ENCODE measurements at places on chromosomes 2 and 18.

GRCh38 chr18:59867337-59868104, 32.3 kb upstream of the PMAIP1 start:
- no peak for DNase-seq

DNA sequence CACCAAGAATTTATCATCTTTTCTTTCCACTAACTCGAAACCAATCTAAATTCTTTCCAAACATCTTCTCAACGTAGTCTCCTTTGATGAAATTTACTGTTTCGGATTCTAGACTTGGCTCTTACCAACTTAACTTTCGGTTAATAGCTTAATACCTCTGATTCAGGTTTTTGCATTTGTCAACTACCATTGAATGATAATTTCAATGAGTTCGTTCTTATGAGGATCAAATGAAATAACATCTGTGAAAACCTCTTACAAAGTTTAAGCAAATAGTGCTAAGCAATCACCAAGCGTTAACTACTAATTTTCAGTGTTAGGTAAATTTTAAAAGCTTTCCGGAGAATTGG, 593 bp upstream of the NRBP1 start:
- DNase-seq, result no peak

- peak; percentile 32 for DNase-seq
Observed at GRCh38 chr2:173862612-173863217, 102.5 kb downstream of the SP3 start.

- no peak for DNase-seq
Observed at GRCh38 chr2:188291142-188291616, 495 bp upstream of the GULP1 start.

GRCh38 chr2:13413989-13414388, 697.3 kb downstream of the TRIB2 start:
- DNase-seq, result no peak

DNA sequence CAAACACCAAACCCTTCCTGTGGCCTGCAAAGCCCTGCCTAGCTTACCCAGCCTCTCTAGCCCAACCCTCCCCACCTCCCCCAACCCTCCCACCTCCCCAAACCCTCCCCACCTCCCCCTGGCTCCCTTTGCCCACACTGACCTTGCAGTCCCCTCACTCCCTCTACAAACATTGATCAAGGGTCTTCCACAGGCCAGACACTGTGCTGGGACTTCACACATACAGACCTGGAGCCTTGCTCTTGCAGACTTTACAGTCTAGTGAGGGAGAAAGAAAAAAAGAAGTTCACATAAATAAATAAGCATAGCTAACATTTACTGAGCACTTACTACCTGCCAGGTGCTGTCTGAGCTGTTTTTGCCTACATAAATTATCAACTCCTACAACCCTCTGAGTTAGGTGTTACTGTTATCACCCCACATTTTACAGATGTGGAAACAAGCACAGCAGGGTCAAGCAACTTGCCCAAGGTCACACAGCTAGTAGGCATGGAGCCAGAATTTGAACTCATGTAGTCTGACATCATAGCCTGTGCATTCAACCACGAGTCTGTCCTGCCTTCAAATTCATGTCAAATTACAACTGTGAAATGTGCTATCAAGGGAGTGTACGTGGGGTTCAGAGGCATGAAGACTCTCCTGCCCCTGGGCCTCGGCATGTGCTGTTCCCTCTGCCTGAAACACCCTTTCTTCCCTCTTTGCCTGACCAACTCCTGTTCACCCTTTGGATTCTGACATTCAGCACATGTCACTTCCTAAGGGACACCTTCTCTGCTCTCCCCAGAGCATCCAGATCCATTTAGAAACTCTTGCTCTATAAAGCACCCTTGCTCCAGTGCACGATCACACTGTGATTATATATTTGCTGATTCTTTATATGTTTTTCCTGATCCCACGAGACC, 209.9 kb downstream of the TNS1 start:
- DNase-seq, result no peak

DNA sequence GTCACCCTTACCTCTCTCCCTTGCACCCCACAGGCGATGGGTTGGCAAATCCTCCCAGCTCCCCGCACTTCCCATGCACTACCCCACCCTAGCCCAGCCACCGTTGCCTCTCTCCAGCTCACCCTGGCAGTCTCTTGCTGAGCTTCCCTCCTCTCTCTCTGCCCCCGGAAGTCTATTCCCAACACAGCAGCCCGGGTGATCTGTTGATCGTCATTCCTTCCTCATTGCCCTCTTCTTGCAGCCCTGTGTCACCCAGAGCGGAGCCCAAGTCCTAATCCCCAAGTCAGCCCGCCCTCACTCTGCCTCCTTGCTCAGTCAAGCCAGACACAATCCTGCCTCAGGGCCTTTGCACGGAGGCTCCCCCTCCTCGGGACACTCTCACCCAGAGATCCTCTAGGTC, 55.2 kb downstream of the CIB4 start:
- DNase-seq, result no peak

DNA sequence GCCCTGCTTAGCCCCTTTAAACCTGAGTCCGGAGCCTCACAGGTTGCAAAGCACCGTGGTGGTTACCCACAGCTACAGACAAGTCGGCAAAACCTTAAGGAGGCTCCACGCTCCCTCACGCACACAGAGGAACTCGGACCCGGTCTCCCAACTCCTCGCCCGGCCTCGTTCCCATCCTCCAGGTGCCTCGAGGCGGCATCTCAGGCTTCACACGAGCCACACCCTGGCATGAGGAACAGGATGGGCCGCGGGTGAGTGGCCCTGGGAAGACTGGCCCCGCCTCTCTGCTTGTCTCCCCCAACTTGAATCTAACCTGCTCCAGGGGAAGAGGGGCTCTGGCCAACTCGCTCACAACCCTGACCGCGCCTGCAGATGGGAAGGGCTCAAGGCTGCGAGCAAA, 97.4 kb downstream of the EIPR1 start:
- no peak for DNase-seq

GRCh38 chr2:11026286-11026921, 114.7 kb downstream of the KCNF1 start:
- DNase-seq, result no peak

GRCh38 chr2:59150217-59150849, 909.2 kb upstream of the FANCL start:
- DNase-seq, result no peak

GRCh38 chr2:118854507-118855345, 7.3 kb upstream of the EN1 start:
- no peak for DNase-seq

DNA sequence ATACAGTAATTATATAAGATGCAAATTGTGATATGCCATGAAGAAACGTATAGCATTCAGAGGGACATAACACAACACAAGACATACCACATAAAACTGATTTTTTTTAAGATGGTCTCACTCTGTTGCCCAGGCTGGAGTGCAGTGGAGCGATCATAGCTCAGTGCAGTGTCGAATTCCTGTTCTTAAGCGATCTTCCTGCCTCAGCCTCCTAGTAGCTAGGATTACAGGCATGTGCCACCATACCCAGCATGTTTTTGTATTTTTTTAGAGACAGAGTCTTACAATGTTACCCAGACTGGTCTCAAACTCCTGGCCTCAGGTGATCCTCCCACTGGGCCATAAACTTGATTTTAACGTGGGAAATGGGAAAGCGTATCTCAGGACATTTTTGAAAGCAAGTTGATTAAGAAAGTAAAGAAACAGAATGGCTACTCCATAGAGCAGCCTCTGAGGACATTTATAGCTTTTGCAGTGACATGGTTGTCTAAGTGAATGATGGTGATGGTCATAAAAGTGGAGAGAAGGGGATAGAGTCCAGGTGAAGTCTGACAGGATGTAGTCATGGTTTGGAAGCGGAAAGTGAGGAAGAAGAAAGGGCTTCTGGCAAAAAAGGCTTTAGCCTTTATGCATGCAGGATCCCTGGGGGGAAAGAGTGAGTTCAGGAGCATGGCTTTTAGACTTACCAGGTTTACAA, 2.4 kb downstream of the TSGA10 start:
- DNase-seq, result no peak

- no peak for DNase-seq
Observed at GRCh38 chr18:21452276-21452780, 148.2 kb downstream of the ESCO1 start.

- no peak for DNase-seq
Observed at GRCh38 chr2:192578780-192579179, 384.0 kb upstream of the TMEFF2 start.

- no peak for DNase-seq
Observed at GRCh38 chr2:85578243-85579180, 1.1 kb downstream of the VAMP8 start.

DNA sequence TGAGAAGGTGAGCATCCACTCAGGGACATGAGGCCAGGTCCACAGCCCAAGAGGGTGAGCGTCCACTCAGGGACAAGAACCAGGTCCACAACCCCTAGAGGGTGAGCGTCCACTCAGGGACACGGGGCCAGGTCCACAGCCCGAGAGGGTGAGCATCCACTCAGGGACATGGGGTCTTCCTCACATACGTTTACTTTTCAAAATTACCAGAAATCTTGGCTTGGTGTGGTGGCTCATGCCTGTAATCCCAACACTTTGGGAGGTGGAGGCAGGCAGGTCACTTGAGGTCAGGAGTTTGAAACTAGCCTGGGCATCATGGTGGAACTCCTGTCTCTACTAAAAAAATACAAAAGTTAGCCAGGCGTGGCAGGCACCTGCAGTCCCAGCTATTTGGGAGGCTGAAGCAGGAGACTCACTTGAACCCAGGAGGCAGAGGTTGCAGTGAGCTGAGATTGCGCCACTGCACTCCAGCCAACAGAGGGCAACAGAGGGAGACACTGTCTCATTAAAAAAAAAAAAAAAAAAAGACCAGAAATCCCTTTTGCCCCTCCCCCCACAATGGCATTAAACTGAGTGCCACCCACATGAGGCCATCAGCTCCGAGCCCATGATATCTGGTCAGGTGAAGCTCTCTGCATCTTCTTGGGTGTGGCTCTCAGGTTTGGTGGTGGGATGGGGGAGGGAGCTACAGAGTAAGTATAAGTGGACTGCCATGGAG, 9.0 kb upstream of the MBP start:
- DNase-seq, result no peak

DNA sequence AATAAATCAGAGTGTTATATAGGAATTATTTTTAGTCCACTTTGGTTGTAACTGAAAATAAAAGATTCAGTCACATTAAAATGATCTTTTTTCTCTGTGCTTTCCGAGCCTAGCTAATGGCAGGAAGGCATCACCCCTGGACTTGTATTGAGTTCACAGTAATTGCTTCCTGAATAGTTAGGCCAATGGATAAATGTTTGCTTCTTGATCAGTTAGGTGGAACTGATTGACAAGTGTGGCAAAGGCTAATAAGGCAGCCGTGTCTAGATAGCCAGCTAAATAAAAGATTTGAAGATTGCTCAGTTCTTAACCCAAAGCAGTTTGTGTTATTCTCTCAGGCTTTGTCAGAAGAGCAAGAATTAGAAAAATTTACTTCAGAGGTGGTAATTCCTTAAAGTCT, 20.8 kb downstream of the FAM171B start:
- DNase-seq, result no peak

- no peak for DNase-seq
Observed at GRCh38 chr18:12973562-12974213, 17.5 kb upstream of the CEP192 start.

DNA sequence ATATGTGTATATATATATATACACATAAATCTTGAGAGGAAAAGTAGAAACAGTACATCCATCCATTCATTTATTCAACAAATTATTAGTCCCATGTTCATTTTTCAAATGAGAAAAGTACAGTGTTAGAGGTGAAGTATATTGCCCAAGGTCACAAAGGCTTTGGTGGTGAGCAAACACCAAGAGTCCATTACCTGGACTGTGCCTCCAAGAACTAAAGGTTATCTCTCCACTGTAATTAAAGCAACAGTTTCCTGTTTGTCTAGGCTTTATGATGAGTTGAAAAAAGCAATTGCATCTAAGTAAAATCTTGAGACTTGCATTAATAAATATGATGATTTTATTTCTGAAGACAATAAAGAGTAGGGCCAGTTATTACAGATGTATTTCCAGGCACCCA, 44.7 kb upstream of the EPB41L3 start:
- no peak for DNase-seq

DNA sequence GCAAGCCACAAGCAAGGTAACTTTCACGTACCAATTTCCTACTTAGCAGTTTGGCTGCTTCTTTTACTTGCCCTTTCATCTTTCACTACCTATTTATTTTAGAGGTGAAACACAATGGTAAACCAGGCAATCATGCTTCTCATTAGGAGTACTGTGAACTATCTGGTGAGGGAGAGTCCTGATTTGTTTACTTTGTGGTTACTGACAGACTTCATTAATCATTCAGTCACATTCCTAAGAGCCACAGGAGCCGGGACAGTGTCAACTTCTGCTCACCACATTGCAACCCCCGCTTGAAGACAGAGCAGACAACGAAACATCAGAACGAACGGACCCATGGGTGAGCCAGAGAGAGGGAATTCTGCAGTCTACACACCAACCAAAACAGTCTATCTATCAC, 28.8 kb downstream of the TUBB6 start:
- DNase-seq, result no peak

DNA sequence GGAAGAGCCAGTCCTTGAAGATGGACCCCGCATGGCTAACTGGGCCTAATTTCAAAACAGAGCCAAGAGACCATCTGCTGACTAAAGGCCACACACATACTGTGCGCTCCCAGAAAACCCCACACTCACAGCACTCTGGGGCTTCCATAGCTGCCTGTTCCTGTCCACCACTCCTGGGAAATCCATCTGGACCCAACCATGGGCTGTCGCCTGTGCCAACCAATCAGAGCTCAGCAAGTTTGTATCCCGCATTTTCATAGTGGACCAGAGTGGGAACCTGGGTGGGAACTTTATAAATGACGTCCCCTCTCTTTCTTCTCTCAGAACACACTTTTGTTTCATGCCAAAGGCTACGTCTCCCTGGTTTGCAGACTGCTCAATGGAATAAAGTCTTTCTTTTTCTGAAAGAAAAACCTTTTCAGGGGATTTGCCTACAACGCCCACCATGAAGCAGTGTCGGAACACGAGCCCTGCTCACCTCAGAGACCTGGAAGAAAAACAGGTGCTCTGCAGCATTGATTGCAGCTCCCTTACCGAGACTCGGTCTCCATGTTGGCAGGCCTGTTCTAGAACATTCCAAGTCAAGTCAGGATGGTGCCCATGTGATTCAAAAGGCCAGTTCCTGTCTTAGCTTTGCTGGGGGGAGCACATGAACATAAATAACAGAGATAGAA, 137.2 kb upstream of the GPC1 start:
- peak; percentile 77 for DNase-seq

DNA sequence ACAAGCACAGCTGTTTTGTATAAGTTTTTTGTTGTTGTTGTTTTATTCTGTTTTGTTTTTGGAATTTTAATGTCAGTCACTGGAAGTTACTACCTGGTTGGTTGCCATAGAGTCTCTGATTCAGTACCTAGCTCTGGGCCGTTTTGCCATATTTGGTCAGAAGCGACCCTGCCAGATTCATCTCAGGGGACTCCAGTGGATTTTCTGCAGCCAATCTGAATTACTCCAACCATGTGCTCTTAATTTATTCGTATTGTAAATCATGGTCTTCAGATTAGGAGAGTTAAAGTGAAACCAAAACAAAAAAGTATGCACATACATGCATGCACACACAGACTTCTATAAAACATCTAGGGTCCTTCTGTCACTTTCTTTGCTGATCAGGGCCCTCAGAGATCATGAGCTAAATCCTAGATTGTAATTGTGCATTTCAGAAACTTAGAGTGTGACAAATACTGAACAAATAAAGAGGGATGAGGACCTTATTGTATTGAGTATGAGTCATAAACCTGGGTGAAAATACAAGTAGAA, 317.4 kb upstream of the UBE2E3 start:
- DNase-seq, result no peak

Measured in G401 (cell line).